D721Med (cell line): ENCODE measurements at places on chromosomes 3 and 15.

GRCh38 chr15:57443486-57443885 is 67.2 kb downstream of the CGNL1 start:
- DNase-seq = no peak

GRCh38 chr3:8336456-8336855 is 165.2 kb upstream of the LMCD1 start:
- no peak for DNase-seq

DNA sequence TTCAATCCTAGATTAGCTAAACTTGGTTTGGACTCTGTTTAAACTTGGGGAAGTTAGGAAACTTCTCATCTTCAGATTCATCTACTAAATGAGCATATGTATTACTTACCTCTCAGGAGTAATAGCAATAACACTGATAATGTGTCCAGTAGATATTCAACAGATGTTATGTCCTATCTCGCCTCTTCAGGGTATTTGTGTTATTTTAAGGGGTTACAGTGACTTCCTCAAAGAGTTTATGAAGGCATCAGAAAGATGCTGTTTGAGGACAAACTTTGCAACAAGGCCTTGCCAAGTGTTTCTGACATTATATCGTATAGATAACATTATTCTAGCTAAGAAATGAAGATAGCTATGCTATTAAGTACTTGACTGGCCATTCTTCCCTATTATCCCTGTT is 522.3 kb downstream of the IGSF11 start:
- DNase-seq = no peak

GRCh38 chr15:65621638-65622037 is at the start of gene SLC24A1:
SLC24A1 (plus strand) TSS chr15:65621938; CDS start chr15:65624081, 2,143 bp downstream.
- DNase-seq = no peak

DNA sequence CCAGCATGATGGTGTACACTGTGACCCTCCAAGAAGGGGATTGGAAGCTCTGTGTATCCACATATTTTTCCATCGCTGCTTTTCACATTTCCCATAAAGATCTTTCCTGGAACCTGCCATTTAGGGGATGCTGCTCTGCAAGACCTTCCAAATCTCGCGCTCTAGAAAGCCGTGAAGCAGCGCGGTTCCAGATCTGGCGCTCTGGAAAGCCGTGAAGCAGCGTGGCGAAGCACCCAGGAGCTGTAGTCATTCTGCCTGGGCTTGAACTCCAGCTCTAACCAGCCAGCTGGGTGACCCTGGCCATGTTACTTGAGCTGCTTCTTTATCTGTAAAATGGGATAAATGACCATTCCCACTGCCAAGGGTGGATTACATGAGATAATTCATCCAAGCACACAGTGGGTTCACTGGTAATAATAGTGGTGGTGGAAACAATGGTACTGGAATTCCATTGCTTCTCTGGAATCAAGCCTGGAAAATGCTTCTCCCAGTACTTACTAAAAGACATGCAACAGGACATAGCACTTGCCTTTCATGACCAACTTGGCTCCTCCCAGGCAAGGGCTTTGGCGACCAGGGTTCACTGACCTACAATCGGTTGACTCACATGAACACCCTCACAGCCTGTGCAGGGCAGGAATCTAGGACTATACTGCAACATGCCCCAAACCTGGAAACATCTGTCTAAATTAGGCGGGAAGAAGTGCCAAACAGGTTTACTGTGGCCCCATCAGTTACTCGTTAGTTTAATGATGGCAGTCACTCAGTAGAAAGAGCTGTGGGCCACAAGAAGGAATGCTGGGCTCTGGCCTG is 70.7 kb downstream of the XXYLT1 start:
- DNase-seq = no peak

GRCh38 chr3:12316729-12317351 is 28.0 kb downstream of the PPARG start:
- no peak for DNase-seq

DNA sequence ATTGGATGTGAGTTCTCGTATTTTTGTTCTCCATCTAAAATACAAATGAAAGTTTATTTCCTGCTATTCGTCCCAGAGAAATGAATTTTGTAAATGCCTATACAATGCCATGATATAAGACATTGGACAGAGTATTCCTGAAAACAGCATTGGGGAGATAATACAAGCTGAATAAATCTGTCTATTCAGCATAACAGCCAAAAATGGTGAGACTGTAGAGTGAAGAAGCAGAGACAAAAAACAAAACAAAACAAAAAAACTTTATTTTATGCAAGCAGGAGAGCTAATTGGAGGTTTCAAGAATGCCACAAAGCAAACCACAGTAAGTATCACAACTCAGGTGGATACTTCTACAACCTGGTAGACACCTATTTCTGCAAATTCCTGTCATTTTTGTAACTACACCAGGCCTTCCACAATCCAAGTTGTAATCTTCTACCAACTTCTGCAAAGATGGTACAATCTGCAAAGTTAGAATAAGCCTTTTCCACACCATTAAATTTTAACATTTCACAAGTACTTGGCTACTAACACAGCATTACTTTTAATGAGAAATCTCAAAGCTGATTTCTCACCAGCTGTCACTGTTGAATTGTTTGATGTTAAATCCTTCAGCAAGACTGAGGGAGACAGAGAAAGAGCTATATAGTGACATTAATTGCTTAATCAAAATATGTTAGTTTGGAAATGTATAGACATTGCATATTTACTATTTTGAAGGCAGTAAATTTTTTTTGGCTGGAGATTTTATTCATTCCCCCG is 163.1 kb downstream of the CLSTN2 start:
- DNase-seq = no peak

DNA sequence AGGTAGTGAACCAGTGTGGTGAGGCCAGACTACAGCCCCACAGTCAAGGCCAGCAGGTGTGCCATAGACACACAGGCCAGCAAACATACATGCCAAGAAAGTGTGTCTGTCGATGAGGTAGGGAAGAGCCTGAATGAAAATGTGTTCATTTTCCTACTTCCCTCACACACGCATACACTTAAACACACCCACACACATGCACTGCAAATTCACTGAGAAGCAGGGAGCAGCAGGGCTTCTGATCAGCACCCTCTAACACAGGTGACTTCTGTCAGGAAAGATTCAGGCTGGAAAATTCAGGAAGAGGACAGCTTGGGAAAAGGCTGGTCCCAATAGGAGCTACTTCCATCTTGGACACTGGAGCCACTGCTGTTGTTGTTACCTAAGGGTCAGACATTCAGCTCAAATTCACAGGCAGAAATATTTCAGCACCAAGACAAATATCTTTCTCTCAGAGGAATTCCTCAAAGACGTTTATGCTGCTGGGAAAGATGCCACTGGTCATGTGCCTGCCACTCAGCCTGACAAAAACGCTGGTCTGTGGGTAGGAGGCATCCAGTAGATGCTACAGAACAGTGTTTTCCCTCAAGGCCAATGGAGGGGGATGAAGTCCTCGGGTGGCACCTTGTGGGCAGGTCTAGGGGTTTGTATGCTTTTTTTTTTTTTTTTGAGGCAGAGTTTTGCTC is 40.9 kb upstream of the LARS2 start:
- DNase-seq = no peak

DNA sequence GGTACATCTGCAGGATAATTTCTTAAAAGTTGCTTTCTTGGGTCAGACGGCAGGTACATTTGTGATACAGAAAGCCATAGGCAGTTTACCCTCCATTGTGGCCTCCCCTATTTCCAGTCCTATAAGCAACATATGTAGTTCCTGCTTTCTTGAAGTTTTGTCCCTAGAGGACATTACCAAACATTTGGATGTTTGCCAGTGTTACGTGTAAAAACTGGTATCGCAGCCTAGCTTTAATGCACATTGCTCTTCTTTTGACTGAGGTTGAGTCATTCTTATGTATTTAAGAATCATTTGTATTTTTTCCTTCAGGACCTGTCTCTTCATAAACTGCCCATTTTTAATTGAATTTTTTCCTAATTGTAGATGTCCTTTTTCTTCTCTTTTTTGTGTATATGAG is 114.3 kb downstream of the DIPK2A start:
- no peak for DNase-seq

DNA sequence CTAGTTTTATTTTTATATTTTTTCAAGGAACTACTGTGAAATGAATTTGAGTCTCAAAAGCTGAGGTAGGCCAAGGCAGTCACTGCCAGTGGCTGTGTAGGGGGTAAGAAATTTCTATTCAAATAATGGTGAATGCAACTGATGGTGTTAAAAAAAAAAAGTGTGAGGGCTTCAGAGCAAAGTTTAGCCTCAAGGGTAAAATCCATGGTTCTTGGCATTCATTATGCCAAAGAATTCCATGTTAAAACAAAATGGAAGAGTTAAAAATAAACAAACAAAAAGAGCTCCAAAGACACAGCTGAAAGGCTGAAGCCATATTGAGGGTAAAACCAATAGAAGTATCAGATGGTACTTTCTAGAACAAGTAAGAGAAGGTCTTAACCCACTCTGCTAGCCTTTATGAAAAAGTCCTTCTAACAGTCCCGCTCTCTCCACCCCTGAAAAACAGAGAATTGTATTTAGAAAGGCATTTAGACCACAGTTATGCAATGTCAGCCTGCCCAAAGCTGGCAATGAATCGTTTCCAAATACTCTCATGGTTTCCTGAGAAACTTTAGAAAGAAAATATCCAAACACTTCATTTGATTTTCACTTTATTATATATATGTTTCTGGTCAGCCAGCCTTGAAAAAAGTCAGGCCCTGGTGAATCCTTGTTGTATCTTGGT is 158.4 kb upstream of the GMNC start:
- DNase-seq = no peak

DNA sequence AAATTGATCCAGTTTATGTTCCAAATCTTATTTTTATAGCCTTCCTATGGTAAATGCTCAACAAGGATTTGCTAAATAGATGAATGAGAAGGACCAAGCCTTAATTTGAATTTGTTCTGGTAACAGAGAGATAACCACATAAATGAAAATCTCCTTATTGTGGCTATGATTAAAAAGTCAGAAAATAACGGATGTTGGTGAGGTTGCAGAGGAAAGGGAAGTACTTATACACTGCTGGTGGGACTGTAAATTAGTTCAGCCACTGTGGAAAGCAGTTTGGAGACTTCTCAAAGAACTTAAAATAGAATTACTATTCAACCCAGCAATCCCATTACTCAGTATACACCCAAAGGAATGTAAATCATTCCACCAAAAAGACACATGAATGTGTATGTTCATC is 26.2 kb downstream of the AAGAB start:
- no peak for DNase-seq

DNA sequence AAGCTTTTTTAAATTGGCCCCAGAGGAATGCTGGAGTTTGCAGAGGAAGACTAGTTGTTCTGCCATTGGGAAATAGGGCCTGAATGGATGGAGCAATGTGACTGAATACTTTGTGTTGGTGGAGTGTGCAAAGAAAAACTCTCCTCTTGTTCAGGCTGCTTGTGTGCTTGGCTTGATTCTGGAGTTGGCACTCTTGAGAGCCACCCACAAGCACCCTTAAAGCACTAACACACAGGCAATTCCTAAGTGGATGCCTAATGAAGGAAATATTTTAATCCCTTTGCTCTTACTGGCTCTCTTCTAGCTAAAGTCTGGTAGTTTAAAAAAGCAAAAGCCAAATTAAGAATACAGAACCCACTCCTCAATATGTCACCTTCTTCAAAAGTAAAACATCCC is 304.4 kb upstream of the C2CD4B start:
- DNase-seq = no peak

GRCh38 chr3:180619723-180620122 is 17.8 kb downstream of the TTC14 start:
- no peak for DNase-seq

GRCh38 chr15:78536134-78536533 is 4.1 kb upstream of the PSMA4 start:
- DNase-seq = no peak

- DNase-seq = no peak
Observed at GRCh38 chr3:11099306-11099705, 55.0 kb upstream of the HRH1 start.

DNA sequence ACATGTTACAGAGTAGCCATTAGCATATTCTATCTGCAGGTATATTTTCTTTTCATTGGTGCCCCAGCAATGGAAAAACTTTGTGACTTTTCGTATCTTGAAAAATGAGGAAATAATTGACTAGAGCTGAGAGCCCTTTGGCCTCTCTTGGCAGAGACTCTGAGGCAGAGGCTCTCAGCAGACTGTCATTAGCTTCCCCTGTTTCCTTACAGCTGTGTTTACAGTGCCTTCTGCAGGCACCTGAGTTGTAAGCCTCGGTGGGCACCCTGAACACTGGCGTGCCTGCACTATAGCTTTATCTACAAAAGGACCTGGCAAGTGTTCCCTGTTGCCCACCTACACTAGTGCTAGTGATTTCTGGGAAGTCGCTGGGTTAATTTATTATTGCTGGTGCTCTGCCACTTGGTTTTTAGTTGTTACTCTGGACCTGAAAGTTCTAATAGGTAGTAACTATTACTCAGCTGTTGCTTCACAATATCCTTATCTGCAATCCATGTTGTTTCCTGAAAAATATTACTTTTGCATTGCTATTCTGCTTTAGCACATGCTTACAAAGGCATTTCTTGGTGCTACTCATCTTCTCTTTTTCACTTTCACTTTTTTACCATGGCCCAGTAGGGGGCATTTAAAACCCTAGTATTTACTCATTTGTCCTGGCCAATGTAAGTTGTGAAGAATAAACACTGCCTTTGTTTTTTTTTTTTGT is 7.8 kb upstream of the GPR171 start:
- DNase-seq = no peak

DNA sequence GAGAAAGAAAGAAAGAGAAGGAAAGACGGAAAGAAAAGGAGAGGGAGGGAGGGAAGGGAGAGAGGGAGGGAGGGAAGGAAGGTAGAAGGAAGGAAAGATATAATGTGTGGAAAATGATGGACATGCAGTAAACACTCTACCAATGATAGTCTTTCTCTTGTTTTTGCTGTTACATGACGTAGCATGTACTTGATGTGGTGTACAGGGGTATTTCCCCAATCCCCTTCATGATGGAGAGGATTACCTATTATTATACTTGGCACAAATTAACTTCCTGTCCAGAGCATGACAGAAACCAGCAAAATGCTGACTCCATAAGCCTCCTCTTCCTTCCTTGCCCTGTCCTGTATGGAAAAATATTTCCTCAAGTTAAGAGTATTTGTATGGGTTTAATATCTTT is 124.4 kb downstream of the B3GALNT1 start:
- no peak for DNase-seq

GRCh38 chr3:99921986-99922385 is 104.3 kb downstream of the CMSS1 start:
- DNase-seq = no peak

GRCh38 chr15:92819278-92820235 is 80.6 kb upstream of the CHD2 start:
- DNase-seq = no peak

- DNase-seq = no peak
Observed at GRCh38 chr3:32743934-32744333, 58.9 kb downstream of the CNOT10 start.

DNA sequence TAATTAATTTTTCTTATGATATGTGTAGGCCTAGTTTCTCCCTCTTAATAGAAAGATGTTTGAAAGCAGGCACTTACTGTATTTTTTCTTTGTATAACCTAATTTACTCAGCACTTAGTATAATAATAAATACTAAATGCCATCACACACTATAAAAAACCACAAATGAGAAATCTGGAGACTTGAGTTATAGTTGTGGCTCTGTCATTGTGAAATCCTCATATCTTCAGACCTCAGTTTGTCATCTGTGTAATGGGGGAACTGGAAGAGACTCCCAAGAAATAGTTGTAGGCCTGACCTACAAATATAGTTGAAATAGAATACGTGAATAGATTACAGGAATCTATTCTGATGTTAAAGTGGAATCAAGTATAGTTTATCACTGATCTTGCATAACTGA is 287.6 kb upstream of the DPH6 start:
- no peak for DNase-seq

- no peak for DNase-seq
Observed at GRCh38 chr3:112984485-112984884, 6.3 kb upstream of the GTPBP8 start.
